ENCODE measurements at places on chromosomes 1 and 21.

DNA sequence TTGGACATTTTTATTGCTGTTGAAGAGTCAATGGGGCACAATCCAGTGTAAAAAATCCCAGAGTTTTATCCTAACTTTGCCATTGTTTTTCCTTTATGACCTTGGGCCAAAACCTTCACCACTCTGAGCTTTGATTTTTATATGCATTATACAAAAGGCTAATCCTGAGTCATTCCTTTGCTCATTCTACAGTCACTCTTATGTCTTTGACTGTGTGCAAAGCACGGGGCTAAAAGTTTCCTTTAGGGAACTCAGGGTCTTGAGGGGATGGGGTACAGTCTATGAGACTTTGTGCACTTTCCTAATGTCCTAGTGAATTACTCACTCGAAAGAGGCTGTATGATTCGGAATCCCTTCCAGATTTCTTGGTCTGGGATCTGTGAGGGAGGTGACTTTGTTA lies 543.2 kb upstream of the CAMK1G start:
- no peak for DNase-seq

- no peak for DNase-seq
These were observed 68.2 kb downstream of the CLSTN1 start for GRCh38 chr1:9755441-9755995.

GRCh38 chr1:76090283-76091203 lies 16.0 kb downstream of the ST6GALNAC3 start:
- DNase-seq: no peak

DNA sequence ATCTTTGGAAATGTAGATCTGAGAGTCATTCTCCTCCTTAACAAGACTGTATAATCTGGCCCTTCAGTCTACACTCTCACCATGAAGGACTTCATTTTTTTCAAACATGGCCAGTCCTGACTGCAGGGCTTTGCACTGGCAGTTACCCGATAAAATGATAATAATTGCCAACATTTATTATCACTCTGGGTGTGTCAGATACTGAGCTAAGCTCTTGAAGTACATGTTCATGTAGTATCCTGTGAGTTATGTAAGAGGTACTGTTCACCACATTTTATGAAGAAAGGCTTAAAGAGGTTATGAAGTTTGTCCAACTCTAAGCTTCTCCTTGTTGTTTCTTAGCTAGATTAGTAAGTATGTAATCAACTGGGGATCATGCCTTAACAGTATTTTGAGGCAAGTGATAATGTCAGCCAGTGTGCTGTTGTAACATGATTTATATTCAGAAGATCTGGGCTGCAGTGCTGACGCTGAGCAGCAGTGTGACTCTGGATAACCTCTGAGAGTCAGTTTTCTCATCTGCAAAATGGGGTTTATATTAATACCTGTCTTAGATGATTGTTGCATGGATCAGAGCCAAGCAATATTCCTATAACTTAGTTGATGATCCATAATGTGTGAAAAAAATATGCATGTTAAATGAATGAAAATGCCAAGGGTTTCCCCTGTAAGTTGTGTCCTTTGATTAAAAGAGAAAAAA lies 42.1 kb upstream of the LEPR start:
- DNase-seq: no peak

DNA sequence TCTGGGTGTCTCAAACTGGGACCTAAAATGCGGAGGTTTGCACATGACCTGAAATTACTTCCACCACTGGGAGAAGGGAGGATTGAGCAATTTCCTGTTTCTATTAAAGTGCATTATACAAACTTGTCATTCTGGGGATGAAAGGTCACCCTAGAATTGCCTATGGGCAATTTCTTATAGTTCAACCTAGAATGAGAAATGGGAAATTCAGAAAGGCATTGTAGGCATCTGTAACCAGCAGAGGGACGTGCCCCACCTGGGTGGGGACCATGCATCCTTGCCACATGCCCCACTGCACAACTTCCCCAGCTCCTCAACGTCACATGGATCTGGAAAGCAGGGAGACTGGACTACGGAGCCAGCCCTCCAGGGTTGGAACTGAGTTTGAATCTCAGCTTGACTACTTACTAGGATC lies 47.0 kb downstream of the MRPL39 start:
- DNase-seq: no peak

- no peak for DNase-seq
These were observed 745.5 kb downstream of the LRRIQ3 start for GRCh38 chr1:73452522-73452921.

- DNase-seq: no peak
These were observed 2.4 kb upstream of the E2F2 start for GRCh38 chr1:23533246-23534023.

Data from left cardiac atrium (tissue), 4 donors.